ENCODE measurements at places on chromosomes 5 and 9.
A peak's percentile ranks its signal among the peaks of the same experiment; 100 is the strongest.

GRCh38 chr5:14492331-14492964 is 89.1 kb upstream of the OTULINL start:
- DNase-seq: no peak

- DNase-seq: no peak
These were observed 79.4 kb upstream of the IZUMO3 start for GRCh38 chr9:24625097-24625496.

DNA sequence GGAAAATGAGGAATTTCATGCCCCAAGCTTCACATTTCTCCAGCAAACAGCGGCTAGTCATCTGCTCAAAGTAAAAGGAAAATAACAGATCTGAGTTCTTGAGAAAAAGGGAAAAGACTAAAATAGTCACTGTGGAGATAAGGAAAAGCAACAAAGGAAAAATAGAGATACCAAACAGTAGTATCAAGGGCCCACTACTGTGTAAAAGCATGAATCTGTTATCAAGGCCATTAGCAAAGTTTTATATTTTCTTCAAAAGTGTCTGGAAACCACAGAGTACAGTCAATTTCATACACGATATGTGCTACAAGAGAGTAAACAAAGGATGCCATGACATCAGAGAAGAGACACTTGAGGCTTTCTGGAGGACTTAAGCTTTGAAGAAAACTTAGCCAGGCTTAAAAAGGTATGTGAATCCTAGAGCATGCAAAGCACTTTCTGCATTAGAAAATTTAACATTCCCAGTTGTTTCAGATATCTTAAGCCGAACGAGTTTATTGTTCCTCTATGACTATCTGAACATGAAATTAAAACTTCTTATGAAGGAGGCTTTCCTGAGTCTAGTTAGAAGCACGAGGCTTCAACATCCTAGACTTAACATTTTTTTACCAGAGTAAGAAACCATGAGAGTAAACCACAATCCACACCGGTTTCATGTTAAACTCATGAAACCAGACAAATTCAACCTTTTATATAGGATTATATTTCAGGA is 1.2 kb downstream of the TTC33 start:
- DNase-seq: no peak

DNA sequence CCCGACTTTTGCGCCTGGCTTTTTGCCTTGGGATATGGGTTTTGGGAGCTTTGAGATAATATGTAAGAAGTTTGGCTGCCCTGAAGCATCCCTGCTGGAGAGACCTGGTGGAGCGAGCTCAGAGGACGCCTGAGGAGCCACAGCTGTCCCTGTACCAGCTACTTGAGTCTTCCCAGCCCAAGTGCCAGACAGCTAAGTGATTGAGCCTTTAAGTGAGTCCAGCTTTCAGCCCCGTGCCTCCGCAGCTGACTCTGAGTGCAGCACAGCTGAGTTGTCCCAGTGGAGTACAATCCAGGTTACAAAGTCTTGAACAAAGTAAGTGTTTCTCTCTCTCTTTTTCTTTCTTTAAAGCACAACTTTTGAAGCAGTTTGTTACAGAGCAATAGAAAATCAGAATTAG is 203.8 kb upstream of the DAP start:
- no peak for DNase-seq

DNA sequence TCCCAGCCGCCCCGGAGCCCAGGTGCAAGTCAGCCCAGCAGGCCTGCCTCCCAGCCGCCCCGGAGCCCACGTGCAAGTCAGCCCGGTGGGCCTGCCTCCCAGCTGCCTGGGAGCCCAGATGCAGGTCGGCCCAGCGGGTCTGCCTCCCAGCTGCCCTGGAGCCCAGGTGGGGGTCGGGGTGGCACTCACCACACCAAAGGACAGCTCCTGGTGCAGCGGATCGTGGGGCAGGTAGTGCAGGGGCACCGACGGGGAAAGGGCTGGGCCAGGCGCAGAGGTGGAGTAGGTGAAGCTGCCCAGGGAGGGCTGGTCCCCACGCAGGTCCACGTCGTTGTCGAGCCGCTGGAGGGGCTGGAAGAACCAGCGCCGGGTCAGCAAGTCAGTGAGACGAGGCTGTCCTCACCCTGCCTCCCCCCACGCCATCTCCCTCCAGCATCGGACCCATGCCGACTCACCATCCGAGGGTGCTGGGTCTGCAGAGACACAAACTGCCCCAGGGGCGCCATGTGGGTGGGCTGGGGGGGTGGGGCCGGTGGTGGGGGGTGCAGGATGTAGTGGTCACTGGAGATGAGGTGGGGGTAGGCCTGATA is 6.7 kb downstream of the RNF44 start:
- no peak for DNase-seq

DNA sequence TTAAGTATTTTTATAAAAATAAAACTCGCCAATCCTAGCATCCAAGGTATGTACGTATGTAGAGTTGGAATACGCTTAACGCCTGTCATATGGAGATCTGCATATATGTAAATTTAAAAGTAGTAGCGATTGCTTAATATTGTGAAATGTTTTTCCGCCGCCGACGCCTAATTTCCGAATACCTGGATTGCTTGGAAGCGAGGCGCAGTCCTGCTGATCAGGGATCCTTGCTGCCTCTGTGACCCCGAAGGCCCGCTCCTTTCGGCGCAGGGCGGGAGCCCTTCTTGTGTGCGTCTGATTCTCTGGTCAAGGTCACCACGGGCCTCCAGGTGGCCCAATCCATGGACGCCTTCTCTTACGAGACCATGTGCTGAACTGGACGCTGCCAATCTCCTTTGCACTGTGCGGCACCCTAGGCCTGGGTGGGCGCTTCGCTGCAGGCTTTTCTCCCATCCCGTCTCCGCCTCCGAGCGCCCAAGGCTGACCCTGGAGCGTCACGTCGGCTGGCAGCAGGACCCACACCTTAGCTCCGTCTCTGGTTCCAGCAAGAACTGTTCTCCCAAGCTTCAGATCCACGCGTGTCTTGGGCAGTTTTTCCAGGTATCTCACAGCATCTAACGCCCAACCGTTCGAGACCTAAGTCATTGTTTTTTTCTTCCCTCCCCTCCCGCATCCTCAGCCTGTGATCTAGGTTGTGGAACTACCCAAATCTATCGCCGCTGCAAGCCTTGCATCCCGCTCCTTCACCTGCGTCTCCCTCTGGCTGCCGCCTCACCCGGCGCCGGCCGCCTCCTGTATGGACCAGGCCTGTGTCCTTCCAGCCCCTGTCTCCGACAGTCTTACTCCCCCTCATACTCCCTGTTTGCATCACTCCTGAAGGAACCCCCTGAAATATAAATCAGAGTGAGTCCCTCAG is 3.6 kb upstream of the TRIM41 start:
- no peak for DNase-seq

DNA sequence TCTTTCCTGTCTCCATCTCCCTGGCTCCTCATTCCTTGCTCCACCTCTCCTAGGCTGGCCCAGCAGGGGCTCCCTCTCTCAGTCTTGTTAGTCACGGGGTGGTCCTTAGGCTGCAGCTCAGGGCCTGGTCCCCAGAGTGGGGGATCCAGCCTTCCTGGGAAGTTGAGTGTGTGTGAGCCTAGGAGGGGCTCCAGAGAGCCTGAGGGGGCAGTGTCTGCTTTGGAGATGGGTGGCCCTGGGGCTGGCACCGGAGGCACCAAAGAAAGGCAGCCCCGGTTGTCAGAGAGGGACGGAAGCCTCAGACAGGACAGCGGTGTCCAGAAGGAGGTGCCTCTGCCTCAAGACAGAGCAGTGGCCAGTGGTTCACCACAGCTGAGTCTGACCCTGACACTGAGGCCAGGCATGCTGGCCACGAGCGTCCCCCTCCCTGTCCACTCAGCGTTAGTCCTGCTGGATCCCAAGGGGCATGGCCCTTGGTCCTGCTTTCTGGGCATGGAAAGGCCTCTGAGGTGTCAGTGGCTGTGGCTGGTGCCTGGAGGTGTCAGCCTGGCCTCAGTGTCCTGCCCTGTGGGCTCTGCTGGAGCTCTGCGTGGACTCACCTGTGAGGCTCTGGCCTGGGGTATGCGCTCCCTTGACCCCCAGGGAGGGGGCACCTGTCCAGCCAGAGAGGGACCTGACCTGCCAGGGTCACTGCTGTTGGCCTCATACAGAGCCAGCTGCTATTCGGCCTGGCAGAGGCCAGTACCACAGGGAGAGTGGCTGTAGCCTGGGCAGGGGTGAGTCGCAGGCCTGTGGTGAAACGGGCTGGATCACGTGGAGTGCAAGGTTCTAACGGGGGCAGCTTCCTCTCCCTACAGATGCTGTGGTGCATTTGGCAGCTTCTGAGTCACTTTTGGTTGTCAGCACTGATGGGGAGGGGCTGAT is 130.6 kb downstream of the CACNA1B start:
- DNase-seq: no peak

GRCh38 chr9:6996061-6996854 is 238.5 kb downstream of the KDM4C start:
- DNase-seq: no peak

DNA sequence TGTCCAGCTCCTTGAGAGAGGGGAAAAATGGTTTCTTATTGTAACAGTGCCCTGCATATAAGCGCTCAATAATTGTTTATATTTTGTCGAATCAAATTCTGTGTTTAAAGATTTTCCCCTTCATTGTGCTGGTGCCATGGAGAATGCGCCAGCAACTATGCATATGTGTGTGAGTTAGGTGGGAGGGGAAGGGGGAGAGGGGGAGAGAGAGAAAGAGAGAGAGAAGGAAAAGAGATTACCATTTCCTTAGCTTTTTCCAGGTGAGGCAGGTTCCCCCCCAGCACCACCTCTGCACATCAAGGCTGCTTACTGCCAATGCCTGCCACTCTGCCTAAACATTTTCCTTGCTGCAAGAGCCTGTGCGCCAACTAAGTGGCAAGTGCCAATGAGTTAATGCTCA is 111.0 kb downstream of the PJA2 start:
- DNase-seq: no peak

DNA sequence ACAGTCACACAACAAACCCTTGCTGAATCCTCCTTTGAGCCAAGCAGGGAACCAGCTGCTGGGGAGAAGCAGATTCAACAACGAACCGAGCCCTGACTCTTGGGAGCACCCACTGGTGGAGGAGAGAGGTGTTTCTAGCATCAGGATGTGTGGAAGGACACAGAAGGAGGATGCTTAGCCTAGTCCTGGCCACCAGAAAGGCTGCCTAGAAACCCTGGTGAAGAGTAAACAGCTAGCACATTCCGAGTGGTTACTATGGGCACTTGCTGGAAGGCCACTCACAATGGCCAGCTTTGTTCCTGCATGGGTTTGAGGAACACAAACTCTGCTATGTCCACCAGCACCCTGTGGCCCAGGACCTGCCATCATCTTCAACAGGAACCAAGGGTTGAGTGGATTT is 1.8 kb downstream of the TIFAB start:
- no peak for DNase-seq

- DNase-seq: peak; percentile 10
These were observed 153.4 kb downstream of the HSPA4 start for GRCh38 chr5:133205204-133205603.

DNA sequence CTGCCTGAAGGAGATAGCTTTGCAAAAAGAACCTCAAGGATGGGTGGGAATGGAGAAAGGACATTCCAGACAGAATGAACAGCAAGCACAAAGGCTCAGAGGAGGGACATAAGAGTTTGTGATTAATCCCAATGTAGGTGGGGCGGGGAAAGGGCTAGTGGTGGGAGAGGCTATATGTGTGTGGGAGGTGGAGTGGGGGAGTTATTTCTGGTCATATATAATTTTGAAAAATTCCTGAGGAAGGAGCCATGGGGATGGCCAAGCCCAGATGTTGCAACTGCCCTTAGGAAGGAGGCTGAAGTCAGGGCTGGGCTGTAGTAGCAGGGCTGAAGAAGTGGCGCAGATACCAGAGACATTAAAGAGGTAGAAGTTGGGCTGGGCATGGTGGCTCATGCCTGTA is 13.4 kb upstream of the CCL27 start:
- no peak for DNase-seq

DNA sequence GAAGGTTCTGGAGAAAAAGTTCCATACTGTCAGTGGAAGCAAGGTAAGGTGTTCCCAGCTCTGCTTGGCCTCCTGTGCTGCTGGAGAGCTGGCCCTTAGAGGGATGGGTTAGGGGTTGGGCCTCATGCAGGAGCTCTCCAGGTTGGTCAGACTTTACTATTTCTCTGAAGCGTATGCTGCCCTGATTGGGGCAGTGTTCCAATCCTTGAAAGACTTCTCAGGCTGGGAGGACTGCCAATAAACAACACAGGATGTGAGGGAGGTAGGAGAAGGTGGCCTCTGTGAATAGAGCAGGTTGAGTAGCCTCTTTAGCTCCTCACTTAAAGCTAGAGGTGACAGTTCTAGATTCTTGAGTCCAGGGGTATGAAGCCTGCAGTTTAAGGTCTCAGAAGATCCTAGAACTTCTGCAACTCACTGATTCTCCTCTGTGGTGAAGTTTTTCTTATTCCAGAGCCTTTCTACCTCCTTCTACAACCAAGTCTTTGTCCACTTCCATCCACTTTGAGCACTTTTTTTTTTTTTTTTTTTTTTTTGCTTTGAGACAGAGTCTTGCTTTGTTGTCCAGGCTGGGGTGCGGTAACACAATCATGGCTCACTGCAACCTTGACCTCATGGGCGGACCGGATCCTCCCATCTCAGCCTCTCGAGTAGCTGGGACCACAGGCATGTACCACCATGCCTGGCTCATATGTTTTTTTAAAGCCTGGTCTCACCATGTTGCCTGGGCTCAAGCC is 3.0 kb downstream of the HNRNPAB start:
- DNase-seq: no peak

- peak; percentile 1 for DNase-seq
These were observed 242.5 kb upstream of the RIOK2 start for GRCh38 chr5:97425511-97425910.

DNA sequence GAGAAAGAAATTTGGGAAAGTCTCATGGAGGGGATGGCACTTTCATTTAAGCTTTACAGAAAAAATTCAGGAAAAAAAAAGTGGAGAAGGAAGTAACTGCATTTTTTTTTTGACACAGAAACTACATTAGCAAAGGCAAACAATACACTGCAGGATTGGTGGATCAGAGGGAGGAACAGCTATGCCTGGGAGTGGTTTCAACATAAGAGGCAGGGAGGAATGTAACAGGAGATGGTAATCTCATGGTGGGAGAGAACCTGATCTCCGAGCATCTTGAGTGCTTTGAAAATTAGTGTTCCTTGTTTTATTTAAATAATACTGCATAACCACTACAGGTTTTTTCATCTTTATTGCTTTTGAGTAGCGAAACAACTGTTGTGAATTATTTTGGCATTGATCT is 249.4 kb downstream of the FAM170A start:
- DNase-seq: no peak

DNA sequence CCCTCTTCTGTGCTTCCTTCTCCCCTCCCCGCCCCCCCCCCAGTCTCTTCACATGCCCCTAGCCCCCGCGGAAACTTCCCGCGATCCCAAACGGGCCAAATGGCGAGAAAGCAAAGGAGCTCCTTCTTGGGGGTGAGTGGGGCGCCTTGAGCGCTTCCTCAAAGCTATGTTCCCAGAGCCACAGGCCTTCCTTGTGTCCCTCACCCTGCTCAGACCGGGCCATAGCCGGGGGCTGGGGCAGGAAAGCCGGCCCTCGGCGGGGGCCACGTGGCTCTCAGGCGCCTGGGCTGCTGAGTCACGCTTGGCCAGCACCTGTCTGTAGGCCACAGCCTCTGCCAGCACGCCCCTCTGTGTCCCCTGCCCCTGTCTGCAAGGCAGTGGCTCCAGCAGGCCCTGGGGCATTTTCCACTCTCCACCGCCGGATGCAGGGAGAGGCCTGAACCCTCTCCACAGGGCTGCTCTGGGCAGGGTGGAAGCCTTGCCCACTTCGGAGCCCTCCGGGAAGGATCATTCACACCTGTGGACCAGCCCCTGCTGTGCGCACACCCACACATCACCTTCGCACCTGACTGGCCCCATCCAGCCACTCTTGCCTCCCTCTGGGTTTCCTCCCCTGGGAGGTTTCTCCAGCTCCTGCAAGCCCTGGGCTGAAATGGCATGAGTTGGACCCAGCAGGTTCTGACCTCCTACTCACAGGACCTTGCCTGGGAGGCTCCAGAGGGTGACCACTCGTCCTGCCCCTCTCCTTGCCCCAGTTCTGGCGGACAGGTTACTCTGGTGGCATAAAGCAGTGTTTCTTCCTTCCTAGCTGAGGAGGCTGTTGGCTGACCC is 1.2 kb upstream of the SQSTM1 start:
- no peak for DNase-seq
